ENCODE measurements at places on chromosomes 6 and 20.
A peak's percentile ranks its signal among the peaks of the same experiment; 100 is the strongest.

DNA sequence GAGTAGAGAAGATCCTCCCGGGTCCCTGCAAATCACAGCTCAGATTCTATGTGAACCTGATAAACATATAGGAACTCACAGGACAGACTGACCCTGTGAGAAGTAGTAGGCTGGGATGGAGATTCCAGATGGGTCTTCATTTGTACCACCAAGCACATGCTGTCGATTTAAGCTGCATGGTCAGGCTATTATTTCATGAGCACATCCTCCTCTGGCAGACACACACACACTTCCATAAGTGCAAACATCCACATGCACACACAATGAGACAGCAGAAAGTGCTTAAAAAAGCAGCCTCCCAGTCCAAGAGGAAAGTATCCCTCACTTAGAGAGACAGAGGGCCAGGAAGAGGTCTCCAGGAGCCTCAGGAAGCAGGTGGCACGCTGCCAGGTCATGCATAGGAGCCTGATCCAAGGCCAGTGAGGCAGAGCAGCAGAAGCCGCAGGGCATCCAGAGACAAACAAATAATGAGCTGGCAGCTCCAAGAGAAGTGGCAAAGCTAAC, 131.8 kb downstream of the UNC5CL start:
- H3K27ac ChIP-seq: no peak overlapping the region
- peak; percentile 52 for DNase-seq
- peaks cover 8% of the 10 kb centered on the region for H3K4me1 ChIP-seq
- H3K27me3 ChIP-seq: no peaks in the 10 kb centered on the region

DNA sequence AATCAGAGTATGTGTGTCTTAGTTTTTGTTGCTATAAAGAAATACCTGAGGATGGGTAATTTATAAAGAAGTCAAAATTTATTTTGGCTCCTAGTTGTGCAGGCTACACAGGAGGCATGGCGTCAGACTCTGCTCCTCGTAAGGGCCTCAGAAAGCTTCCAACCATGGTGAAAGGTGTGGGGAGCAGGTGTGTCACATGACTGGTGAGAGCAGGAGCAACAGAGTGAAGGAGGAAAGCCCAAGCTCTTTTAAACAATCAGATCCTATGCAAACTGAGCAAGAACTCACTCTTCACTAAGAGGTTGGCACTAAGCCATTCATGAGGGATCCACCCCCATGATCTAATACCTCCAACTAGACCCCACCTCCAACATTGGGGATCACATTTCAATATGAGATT, 1524.3 kb downstream of the HACE1 start:
- H3K36me3 ChIP-seq: no peaks in the 10 kb centered on the region
- H3K4me1 ChIP-seq: no peaks in the 10 kb centered on the region
- H3K4me3 ChIP-seq: no peak overlapping the region
- no peak overlapping the region for H3K27ac ChIP-seq
- DNase-seq: no peak

- H3K4me3 ChIP-seq: no peak overlapping the region
- DNase-seq: peak; percentile 59
- no peak overlapping the region for H3K27ac ChIP-seq
- H3K36me3 ChIP-seq: no peaks in the 10 kb centered on the region
These were observed 216.7 kb downstream of the ZDHHC14 start for GRCh38 chr6:157597461-157598312.

GRCh38 chr6:71908162-71908765, 21.9 kb downstream of the RIMS1 start:
- no peak overlapping the region for H3K4me3 ChIP-seq
- H3K36me3 ChIP-seq: no peaks in the 10 kb centered on the region
- H3K27me3 ChIP-seq: no peaks in the 10 kb centered on the region

DNA sequence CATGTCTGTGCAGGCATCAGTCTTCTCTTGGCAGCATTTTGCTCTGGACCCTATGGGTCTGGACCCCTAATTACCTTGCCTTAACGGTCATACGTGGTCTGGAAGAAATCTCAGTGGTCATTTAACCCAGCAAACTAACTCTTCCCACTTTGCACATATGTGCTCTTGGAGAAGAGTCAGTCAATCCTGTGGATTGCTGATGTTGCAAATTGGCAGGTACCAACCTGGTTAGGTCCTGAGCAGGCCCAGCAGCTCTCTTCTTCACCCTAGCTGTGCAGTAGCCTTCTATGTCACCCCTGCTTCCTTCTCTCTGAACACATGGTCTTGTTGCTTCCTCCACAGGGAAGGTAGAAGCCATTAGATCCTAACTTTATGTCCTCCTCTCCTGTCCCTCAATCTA, 1.6 kb downstream of the CEP43 start:
- H3K27me3 ChIP-seq: no peaks in the 10 kb centered on the region
- H3K4me3 ChIP-seq: no peak overlapping the region
- H3K27ac ChIP-seq: no peak overlapping the region
- peaks cover 40% of the 10 kb centered on the region for H3K4me1 ChIP-seq
- no peaks in the 10 kb centered on the region for H3K36me3 ChIP-seq
- no peak for DNase-seq

DNA sequence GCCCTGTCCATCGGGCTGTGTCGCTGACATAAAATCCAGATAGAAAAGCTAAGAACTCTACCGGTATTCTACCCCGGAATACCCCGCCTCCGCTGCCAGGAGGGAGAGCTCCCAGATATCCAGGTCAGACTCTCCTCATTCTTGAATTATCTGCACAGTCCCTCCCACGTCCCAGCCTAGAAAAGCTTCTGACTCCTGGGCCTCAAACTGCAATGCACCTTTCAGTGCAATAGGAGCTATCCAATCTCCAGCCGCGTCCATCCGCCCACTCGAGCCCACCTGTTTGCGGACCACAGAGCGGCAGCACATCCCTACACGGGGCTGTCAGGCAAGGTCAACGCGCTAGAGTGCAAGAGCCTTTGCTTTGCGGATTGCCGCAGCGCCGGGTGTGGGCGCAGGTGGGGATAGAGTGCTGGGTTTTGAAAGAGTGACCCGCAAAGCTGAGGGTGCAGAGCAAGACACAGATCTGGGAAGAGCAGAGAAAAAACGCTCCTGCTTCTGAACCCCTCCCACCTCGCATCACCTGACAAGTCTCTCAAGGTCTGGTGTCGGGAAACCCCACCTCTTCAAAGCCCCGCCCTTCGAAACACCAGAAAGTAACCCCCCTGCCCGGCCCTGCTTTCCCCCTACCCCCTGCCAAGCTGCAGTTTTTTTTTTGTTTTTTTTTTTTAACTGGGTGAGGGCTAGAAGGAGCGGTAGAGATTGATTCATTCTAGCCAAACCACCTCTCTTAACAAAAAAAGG, 1.3 kb downstream of the TAPBP start:
- peak overlapping the region; percentile 94 for H3K4me3 ChIP-seq
- no peaks in the 10 kb centered on the region for H3K27me3 ChIP-seq
- peaks cover 21% of the 10 kb centered on the region for H3K36me3 ChIP-seq
- DNase-seq: peak; percentile 92
- peak overlapping the region; percentile 97 for H3K27ac ChIP-seq

DNA sequence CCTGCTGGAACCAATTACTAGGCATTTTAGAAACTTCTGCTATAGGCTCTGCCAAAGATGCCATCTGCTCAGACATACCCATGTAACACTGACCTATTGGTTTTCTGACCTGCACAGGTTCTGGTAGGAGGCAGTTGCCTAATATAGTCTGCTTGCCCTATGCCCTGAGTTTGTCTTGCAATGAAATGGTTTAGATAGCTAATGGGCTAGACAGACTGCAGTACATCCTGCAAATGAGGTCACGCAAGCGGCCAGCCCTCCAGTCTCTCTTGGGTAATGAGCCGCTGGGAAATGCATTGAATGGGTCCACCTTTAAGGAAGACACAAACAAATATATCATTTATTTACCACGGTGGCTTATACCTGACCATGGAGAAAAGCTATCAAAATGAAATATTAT, 90.6 kb upstream of the B3GAT2 start:
- no peak for DNase-seq
- H3K27me3 ChIP-seq: no peaks in the 10 kb centered on the region
- no peak overlapping the region for H3K27ac ChIP-seq
- no peak overlapping the region for H3K4me3 ChIP-seq

GRCh38 chr6:27867945-27868300, 44.3 kb downstream of the OR2B2 start:
- no peak overlapping the region for H3K4me3 ChIP-seq
- no peaks in the 10 kb centered on the region for H3K36me3 ChIP-seq
- DNase-seq: no peak
- H3K27ac ChIP-seq: no peak overlapping the region

DNA sequence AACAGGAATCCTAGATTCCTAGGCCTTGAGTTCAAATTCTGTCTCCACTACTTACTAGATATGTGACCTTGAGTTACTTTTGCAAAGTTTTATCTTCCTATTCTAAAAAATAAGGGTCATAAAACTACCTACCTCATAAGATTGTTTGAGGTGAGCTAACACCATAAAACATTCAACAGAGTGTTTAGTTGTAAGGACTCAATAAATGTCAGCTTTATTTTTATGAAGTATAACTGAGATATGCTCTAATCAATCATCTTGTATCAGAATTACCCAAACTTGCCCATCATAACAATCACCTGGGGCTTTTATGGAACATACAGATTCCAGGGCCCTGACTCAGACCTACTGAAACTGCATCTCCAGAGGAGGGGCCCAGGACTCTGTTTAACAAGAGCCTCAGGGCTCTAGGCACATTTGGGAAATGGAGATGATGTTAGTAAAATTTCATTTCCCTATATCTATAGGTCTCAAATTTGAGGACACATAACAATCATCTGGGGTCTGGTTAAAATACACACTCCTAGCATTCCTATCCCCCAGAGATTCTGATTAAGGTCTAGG, 35.5 kb upstream of the MRAP2 start:
- H3K4me3 ChIP-seq: no peak overlapping the region
- H3K4me1 ChIP-seq: no peaks in the 10 kb centered on the region
- no peaks in the 10 kb centered on the region for H3K27me3 ChIP-seq
- DNase-seq: no peak
- no peaks in the 10 kb centered on the region for H3K36me3 ChIP-seq

DNA sequence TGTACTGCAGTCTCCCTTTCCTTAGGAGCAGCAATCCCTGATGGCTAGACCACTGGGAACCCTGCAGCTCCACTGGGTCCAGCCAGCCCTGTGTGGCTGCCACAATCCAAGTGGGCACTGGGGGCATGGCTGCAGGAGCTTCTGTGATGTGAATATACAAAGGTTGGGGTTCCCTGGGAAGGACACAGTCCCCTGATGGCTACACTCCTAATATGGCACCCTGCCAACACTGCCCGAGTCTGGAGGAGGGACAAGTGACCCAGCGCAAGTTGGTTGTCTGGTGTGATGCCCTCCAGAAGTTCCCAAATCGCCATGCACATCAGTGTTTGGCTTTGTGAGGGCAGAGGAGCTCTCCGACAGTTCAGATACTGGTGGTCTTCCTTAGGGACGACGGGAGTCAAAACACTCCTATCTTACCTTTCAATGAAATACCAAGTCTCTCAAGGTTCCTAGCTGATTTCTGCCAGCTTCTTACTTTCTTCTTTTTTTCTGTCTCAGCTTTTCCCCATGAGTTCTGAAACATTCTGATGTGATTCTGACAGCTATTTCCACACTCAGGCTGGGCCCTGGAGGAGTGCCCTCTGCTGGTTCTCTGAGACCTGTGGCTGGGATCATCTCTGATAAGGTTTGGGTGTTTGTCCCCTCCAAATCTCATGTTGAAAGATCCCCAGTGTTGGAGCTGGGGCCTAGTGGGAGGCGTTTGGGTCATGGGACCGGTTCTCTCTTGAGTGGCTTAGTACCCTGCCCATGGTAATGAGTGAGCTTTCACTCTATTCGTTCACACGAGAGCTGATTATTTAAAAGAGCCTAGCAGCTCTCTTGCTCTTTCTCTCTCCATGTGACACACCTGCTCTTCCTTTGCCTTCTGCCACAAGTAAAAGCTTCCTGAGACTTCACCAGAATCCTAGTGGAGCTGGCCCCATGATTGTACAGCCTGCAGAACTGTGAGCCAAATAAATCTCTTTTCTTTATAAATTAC, 15.5 kb upstream of the ZFP57 start:
- no peaks in the 10 kb centered on the region for H3K36me3 ChIP-seq
- no peak overlapping the region for H3K4me3 ChIP-seq
- H3K27me3 ChIP-seq: no peaks in the 10 kb centered on the region
- H3K27ac ChIP-seq: no peak overlapping the region
- no peaks in the 10 kb centered on the region for H3K4me1 ChIP-seq

DNA sequence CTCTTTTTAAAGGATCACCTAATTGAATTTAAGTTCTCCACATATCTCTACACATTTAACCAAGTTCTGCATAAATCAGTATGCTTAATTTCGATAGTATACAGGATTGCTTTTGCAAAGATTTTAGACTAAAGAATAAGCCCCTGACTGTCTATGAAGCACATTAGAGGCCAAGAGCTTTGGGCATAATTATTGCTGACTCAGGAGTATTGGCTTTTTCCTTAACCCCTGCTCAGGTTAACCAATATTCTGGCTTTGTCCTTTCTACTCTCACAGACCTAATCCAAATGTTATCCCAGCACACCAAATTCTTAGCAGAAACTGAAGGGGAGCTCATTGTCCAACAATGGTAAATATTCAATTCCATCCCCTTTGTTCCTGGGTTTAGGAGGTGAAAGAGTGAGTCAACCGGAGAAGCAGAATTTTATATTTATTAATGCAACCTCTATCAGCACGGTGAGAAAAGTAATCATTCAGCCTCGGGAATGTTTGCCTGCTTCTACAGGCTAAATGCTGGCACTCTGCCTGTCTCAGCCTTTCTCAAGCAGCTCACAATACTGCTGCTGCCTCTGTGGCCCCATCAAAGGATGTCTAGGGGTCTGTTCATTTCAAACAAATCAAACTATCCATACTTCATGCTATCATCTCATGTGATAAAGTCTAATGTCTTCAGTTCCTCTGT, 125.0 kb downstream of the SIM1 start:
- no peaks in the 10 kb centered on the region for H3K4me1 ChIP-seq
- no peaks in the 10 kb centered on the region for H3K27me3 ChIP-seq
- H3K36me3 ChIP-seq: no peaks in the 10 kb centered on the region
- H3K27ac ChIP-seq: no peak overlapping the region
- no peak for DNase-seq

DNA sequence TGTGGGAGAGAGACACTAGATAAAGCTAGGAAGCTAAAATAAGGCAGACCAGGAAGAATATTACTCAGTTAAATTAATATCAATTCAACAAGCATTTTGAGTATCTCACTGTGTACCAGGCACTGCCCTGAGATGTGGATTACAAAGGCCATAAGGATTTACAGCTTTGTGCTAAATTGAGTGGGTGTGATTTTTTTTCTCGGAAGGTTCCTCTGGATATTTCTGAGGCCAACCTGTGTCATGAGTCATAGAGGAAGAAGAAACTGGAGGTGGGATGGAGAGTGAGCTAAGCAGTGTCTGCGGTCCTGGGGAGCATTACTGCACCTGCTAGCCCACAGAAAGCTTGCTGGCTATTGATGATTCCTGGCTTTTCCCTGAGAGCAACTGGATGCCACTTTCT, 135.2 kb downstream of the RFPL4B start:
- H3K27me3 ChIP-seq: no peaks in the 10 kb centered on the region
- H3K36me3 ChIP-seq: no peaks in the 10 kb centered on the region
- H3K4me3 ChIP-seq: no peak overlapping the region

Data from adrenal gland (tissue), 19 donors.